ENCODE measurements at places on chromosomes 6 and 20.

GRCh38 chr6:167708501-167709094, 118.1 kb upstream of the AFDN start:
- no peak for DNase-seq

GRCh38 chr20:37055276-37055675, 40.5 kb downstream of the RBL1 start:
- no peak for DNase-seq

DNA sequence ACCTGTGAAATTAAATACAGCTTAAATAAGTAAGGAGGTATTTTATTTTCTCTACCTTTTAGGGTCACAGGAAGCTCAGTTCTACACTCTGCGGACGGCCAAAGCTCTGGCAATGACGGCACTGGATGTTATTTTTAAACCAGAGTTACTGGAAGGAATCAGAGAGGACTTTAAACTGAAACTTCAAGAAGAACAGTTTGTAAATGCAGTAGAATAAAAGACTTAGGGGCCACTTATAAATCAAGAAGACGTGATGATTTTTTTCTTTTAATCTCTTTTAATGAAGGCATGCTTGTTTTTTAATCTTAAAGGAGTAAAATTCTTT, 16.2 kb downstream of the PM20D2 start:
- no peak for DNase-seq

GRCh38 chr6:14986370-14986769, 259.5 kb upstream of the JARID2 start:
- no peak for DNase-seq

DNA sequence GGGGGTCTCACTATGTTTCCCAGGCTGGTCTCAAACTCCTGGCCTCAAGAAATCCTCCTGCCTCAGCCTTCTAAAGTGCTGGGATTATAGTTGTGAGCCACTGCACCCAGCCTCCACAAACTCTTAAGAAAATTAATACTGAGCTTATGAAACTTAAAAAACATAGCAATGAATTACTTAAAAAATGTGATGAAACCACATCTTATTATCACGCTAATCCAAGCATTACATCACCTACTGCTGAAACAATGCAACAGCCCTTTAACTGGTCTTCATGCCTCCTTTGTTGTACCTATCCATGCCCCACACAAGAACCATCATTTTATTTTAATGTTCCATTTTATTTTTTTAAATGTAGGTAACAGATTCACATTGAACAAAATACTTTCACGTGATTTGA, 24.9 kb downstream of the SESN1 start:
- no peak for DNase-seq

- no peak for DNase-seq
Measured at GRCh38 chr6:50927800-50928199, 109.1 kb downstream of the TFAP2B start.

DNA sequence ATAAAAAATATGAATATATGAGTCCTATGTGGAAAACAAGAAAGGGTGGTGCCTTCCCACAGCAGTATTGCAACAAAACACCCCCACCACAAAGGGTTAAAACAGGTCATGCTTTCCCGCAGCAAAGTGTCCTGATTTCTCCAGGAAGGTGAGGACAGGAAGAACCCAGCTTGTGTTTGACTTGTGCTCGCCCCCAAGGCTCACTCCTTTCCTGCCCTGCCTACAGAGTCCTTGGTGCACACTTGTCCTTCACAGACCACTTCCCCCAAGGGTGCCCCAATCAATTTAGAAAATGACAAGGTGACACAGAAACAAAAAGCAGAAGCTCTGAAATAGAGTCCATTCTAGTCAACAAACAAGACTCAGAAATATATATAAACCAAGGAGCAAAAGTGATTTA, 237.4 kb downstream of the PTPRK start:
- DNase-seq: no peak

GRCh38 chr6:155014137-155014536, 19.0 kb downstream of the TIAM2 start:
- no peak for DNase-seq

DNA sequence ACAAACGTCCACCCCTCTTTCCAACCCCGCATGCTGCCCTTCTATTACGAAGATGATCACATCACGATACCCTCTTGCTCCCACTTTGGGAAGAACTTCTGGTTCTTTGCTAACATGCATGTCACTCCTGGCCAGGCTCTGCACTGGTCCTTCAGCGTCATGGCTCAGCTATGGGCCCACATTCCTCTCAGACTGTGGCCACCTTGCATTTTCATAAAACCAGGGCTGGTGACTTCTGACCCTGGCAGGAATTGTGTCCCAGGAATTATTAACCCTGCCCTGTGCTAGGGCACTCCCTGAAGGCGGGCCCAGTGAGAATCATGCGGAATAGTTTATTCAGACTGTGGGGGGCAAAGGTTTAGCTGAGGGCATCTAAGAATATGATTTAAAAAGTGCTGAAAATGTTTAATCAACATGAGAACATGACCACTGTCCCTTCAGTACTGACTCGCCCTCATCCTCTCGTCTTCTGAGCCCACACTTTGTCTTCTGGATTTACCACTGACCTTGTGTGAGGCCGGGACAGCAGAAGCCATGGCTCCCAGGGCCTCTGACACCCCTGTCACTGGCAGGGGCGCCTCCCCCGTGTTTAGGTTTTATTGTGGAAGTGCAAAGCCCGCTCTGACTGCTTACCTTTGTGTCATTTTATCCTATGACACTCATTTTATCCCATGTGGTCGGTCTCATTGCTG, 38.1 kb upstream of the THBS2 start:
- DNase-seq: no peak

GRCh38 chr20:9492067-9492466, 22.3 kb upstream of the LAMP5 start:
- DNase-seq: no peak

GRCh38 chr6:52849137-52849536, 8.5 kb upstream of the GSTA5 start:
- no peak for DNase-seq

GRCh38 chr6:12354499-12354898, 64.3 kb downstream of the EDN1 start:
- DNase-seq: no peak

DNA sequence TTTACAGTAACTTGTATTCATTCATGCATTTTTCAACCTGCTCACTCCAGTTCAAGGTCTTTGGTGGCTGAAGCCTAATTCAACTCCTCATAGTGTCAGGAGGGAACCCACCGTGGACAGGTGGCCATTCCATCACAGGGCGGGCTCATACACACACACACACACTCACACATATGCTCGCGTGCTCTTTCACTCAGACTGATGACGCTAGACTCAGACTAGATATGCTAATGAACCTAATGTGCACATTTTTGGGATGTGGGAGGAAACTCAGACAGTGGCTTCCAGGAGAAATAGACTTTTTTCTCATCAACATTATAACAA, 56.7 kb downstream of the TRIM27 start:
- no peak for DNase-seq

All from omental fat pad (tissue), 4 donors.